ENCODE measurements at places on chromosomes 7 and 10.

- DNase-seq, result no peak
Measured at GRCh38 chr10:98400482-98400881, 14.5 kb downstream of the PYROXD2 start.

DNA sequence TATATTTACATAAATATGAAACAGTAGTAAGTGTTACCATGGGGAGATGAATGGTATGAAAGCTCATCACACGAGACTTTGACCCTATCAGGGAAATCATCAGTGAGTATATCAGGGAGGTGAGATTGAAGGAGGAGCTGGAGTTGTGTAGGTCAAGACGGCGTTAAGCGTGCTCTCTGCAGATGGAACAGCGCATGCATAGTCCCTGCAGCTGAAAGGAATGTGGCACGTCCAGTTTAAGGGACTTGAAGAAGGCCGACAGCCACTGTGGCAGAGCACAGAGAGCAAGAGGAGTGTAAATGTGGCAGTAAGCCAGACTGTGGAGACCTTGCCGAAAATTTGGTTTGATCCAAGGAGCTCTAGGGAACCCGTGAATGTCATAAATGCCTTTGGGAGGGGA lies 38.9 kb downstream of the POU6F2 start:
- DNase-seq, result no peak

DNA sequence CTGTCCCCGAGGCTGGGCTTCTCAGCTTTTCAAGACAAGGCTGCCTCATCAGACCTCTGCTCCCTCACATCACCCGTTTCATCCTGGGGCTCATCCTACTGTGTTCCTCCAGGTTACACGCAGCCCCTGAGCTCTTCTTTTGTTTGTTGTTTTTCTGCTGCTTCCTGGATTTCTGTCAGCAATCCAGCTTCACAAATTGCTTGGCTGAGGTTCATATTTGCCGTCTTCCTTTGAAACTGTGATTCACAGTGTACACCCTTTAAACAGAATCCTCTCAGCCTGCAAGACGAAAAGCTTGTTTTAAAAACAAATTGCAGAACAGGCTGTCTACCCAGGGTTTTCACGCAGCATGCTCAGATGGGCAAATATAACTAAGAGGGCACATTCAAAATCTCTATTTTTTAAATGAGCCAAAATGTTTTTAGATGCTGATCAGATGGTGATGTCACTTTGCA lies 39.1 kb upstream of the PARD3 start:
- DNase-seq, result no peak

- no peak for DNase-seq
Measured at GRCh38 chr7:141744131-141744530, 6.0 kb downstream of the SSBP1 start.

DNA sequence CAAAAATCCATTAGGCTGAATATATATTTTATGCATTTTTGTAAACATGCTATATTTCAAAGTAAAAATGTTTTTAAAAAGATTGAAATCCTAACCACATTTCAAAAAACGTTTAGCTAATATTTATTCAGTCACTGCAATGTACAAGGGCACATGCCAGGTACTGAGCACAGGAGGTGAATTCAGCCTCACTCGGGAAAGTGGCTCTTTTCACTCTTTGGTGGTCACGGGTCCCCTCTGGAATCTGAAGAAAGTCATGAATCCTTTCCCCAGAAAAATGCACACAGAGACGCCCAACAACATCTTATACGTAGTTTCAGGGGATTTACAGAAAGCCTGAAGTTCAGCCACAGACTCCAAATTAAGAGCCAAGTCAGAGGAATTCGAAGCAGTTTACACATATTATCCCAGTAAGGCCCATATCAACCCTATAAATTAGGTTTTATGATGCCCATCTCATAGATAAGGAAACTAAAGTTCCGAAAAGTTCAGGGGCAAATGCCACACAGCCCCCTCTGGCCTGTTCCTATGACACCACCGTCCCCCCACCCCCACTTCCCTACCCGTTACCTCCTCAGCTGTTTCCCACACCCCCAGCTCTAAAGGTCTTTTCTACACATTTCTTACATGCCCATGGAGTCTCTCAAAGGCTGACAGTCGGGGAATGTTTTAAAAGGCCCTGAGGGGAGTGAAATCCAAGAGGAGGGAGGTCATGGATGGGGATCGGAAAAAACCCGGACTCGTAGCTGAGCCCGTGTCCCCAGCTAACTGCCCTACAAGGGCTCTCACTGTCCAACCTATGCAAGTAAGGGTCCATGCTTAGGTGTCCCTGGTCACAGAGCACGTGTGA lies 9.6 kb upstream of the SVOPL start:
- DNase-seq, result no peak
